ENCODE measurements at places on chromosomes 3 and 15.

GRCh38 chr3:25830373-25831280, 40.7 kb downstream of the OXSM start:
- DNase-seq = no peak

DNA sequence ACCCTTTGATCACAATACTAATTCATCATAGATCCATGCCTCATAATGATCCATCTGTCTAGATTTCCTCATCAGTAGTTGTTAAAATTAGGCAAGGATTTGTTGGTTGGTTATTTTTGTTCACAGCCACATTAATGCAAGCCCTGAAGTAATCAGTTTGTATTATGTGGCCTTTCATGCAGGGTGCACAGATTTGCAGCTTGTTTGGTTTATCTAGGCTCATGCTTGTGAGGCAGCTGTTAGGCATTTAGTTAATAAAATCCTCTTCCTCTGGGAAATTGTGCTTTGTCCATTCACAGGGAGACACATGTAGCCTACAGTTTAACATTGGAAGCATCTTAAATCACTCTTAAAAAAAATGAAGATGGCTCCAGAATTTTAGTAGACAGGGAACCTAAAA, 162.8 kb upstream of the ZNF385D start:
- no peak for DNase-seq

DNA sequence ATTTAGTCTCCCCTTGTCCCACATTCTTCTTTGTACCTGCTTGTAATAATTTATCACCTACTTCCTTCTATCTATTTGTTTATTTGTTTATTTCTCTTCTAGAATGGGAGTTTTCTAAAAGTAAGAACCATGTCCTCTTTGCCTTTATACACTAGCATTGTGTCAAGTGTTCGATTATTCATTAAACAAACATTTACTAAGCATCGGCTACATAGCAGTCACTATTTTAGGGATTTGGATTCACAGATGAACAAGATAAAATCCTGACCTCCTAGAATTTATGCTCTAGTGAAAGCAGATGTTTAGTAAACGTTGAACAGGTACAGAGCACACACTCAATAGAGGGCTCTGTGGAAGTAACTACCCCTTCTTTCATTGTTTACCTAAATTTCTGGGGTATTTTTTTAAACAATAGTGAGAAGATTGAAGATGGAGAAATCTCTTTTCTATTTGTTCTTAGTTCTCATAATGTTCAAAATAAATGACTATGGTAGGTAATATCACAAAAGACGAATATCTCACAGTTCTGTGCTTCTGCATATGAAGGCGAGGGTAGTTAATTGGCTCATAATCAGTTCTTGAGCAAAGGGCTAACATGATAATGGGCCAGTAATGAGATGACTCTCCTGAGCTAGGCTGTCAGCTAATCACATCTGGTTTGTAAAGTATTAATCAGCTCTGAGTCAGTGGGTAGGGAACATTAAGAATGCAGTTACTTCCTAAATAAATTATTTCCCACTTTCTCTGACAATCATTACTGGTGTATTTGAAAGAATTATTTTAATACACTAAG, 111.9 kb downstream of the SLC9A9 start:
- DNase-seq = no peak

DNA sequence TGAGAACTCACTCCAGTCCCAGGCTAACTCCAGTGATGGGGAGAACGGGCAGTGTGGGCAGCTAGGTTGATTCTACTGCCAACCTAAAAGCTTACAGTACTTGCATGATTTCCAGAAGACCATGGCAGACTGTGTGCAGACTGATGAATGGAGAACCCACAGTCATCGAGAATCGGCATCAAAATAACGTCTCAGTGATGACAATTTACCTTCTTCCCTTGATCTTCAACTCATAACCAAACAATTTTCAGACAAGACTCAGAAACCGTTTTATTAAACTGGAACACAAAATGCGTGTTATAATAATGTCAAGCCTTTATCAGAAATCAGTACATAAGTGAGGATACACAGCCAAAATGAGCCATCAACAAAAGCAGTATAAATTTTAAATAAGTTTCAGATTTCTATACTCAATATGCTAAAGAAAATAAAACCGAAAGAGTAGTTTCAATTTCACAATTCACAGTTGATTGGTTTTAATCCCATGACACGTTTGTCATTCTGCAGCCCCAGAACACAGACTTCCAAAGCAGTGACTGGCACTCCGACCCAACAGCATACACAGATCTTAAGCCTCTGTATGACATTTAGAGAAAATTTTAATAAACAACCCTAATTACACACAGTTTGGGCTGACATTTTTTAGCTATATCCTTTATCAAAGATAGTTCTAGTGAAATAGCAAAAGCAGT, 54.5 kb downstream of the ZMAT3 start:
- no peak for DNase-seq

DNA sequence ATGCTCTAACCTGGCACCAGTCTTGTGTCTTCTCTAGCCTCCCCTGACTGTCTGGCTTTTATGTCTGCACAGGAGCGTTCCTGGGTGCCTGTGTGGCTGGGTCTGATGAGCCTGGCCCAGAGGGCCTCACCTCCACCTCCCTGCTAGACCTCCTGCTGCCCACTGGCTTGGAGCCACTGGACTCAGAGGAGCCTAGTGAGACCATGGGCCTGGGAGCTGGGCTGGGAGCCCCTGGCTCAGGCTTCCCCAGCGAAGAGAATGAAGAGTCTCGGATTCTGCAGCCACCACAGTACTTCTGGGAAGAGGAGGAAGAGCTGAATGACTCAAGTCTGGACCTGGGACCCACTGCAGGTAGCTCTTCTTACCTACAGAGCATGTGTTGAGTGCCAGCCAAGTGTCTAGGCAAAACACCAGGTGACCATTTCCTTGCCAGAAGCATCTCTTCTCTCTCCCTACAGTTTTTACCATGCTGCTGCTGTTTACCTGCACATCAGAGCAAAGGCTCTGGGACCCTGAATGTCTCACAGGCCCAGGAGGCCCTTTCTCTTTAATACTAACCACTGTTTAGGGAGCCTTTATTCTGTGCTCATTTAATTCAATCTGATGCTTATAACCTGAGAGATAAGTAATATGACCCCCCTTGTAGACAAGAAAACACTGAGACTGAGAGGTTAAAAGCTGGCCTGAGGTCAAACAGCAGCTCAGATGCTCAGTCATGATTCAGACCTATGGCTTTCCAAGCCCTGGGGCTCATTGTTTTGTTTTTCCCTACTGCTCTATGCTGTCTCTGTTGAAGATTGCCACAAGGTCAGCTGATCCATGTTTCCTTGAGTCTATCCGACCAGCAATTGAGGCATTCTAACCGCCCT, 10.4 kb downstream of the PODXL2 start:
- no peak for DNase-seq

DNA sequence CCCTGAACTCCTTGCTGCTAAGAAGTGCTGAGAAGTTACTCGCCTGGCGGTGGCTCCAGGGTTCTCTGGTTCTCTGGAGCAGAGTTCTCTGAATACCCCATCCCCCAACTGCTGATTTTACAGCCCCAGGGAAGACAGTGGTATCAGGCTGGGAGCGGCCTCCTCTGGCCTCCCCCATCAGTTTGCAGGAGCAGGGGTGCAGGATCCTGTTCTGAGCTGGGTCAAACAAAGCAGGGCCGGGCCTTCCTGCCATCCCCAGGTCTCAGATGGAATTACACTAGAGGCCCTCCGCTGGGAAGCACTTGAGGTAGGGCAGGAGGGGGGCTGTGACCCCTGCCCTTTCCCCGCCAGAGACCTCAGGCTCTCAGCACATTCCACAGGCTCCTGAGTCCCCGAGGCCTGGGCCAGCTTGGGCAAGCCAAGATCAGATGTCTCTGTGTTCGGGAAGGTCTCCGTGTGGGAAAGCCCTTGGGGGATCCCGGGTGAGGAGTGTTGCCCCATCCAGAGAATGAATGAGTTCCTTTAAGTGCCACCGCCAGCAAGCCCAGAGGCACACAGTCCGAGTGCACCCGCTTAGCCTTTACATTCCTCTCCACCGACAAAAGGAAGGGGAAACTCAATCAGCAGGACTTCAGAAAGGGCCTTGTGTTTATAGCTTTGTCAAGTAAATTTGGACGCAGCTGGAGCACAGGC, 149.9 kb downstream of the LRRK1 start:
- DNase-seq = no peak

- DNase-seq = peak; percentile 79
Observed at GRCh38 chr15:59917504-59918157, 86.5 kb upstream of the FOXB1 start.

DNA sequence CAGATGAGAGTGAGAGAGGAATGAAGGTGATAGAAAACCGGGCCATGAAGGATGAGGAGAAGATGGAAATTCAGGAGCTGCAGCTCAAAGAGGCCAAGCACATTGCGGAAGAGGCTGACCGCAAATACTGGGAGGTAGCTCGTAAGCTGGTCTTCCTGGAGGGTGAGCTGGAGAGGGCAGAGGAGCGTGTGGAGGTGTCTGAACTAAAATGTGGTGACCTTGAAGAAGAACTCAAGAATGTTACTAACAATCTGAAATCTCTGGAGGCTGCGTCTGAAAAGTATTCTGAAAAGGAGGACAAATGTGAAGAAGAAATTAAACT, 88.9 kb downstream of the EOMES start:
- peak; percentile 17 for DNase-seq

DNA sequence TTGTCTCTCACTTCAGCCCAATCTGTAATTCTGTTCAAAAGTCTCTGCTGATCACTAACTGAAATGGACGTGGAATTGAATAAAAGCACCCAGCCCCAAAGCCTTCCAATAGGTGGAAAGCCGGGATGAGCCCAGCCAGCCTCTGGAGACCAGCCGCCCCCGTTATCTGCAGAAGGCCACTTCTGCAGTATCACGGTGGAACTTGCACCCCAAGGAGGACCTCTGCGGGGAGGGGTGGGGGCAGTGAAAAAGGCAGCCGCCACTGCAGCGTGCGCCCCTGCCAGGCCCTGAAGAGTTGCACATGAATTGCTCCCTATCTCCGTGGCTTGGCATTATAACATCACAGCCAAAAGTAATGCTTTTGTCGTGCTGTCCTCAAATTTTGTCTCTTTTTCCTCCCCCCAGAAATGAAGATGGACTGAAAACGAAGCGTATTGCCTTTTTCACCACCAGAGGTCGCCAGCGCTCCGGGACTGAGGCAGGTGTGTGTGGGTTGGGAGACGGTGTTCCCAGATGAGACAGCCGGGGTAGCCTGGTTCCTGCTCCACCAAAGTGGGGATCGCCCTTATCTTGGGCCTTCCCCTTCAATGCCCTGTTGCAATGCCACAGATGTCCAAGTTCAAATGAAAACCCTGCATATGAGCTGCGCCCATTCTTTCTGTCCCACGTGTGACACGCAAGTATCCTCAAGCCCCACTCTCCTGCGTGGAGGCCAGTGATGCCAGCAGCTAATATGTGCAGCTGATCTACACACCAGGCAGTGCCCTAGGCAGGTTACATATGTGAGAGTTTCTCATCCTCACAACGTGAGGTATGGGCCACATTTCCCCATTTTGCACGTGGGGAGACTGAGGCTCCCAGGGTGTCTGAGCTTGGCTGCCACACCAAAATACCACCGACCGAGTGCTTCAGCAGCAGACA, 96.0 kb downstream of the LRRK1 start:
- DNase-seq = peak; percentile 53

DNA sequence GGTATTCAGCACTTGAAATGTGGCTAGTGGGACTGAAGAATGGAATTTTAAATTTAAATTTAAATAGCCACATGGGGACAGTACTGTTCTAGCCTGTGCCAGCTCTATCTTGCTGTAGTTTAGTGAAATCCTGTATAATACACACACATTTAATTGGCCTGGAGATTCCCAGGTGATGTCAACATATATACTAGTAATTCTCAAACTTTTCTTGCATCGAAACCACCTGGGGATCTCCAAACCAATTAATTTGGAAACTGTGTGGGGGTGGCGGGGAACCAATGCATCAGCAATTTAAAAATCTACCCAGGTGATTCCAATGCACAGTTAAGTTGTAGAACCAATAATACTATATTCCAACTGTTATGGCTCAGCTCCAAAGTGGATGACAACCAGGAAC, 228.9 kb upstream of the MRPL3 start:
- DNase-seq = no peak

DNA sequence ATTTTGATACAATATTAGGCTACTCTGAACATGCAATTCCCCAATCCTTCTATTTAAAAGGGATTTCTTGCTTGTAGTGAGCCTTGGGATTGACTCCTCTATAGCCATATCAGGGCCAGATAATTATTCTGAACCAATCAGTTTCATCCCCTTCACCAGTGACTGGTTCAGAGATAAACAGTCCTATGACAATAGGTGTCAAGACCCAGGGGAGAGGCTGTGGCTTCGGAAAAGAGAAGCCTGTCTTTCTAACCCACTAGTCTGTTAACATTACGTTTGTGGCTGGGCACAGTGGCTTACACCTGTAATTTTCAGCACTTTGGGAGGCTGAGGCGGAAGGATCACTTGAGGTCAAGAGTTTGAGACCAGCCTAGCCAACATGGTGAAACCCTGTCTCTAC, 6.2 kb upstream of the ISLR2 start:
- no peak for DNase-seq

GRCh38 chr15:22224241-22224671, 143.9 kb downstream of the OR4M2 start:
- DNase-seq = no peak

- no peak for DNase-seq
Observed at GRCh38 chr3:191316876-191317603, 12.2 kb upstream of the CCDC50 start.

DNA sequence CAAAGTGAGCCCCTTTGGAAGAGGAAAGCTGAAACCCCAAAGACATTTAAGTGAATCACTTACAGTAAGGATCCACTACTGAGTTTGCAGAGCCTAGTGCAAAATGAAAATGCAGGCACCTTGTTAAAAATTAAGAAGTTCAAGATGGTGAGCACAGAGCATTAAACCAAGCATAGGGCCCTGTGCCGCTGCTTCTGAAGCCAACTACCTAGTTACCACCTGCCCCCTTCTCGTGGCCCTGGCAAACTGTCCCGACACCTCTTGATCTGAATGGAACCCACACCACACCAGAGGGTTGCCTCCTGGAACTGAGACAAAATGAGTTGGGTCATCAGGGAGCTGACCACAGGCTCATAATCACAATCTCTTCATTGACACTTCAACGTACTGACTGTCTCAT, 25.6 kb downstream of the LRRC2 start:
- no peak for DNase-seq

DNA sequence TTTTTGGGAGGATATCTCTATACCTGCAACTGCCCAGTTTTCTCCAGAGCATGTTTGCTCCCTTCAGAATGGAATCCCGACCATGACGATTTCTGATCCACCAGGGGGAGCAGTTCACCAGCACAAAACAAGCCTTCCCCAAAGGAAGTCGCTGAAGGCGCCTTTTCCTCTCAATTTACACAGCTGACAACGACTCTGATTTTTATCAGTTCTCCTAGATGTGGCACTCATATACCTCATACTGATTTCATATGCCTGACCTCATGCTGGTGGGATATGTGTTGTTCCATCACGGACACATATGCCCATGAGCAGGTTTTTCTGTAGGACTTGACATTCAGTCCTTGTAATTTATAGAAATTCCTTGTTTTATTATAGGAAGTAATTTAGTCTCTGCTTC, 1028.2 kb downstream of the MCTP2 start:
- DNase-seq = peak; percentile 24

DNA sequence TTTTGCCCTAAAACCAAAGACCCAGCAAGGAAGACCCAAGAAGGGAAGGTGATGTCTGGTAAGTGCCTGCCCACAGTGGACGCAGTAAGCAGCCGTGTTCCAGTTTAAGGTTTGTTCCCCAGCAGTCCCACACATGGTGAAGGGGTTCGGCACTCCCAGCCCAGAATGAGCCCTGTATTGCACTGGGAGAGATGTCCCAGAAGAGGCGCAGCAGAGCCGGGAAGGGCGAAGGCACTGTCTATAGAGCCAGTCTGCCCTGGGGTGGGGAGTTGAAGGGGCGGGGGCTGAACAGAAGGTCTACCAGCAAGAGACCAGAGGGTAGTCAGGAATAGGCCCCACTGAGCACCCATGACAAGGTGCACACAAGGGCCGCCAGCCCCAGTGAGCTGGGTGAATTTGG, 6.4 kb downstream of the TMEM158 start:
- DNase-seq = no peak

Data from CD4-positive, alpha-beta T cell (primary cell).